ENCODE measurements at places on chromosomes 1 and 21.

GRCh38 chr1:163467289-163467688 is 145.5 kb downstream of the NUF2 start:
- DNase-seq, result no peak

DNA sequence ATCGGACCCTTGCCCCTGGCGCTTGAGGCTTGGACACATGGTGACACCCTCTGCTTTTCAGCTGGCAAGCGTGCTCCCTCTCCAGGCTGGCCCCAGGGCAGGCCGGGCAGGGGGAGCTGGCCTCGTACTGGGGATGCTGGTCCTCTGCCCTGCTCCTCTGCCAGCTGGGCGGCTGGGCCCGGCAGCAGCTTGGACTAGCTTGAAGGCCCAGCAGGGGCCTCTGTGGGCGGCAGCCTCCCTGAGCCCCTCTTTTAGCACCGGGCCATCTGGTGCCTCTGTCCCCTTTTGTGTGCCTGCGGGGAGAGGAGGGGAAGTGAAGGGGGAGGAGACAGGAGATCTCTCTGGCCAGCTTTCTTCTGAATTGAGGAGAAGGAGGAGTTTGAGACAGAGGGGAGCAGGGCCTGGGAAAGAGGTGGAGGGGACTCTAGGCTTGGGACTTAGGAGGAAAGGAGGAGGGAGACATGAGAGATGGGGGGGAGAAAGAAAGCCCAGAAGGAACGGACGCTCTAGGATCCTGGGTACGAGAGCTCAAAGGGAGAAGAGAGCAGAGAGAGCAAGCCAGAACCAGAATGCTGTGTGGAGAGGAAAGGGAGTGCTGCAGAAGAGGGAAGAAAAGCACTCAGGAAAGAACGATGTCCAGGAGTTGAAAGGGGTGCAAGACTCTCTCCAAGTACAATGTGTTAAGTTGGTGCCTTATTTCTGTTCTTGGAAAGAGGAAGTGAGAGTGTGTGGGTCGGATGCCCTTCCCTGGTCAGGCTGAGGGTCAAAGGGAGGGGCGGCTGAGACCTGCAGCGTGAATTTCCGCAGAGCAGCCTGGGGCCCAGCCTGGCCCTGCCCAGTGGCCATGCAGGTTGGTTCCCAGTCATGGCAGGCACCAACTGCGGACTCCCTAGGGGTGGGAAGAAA is 40.3 kb downstream of the IER5 start:
- no peak for DNase-seq

DNA sequence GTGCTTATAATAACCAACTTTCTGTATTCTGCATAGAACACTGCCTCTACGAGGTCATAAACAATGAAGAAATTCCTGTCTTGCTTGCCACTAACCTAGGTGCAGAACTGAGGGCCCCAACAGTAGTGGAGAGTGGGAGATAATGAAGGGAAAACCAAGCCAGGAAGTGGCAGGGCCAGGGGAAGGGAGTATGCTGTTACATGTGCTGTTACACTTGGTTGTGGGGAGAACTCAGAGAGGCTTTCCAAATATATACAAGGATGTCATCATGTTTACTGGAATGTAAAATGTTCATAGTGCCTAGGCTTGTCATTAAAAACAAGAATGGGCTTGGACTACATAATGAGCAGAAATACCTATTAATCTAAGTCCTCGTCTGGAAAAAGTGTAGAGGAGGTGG is 31.1 kb downstream of the NHLH2 start:
- DNase-seq, result no peak

DNA sequence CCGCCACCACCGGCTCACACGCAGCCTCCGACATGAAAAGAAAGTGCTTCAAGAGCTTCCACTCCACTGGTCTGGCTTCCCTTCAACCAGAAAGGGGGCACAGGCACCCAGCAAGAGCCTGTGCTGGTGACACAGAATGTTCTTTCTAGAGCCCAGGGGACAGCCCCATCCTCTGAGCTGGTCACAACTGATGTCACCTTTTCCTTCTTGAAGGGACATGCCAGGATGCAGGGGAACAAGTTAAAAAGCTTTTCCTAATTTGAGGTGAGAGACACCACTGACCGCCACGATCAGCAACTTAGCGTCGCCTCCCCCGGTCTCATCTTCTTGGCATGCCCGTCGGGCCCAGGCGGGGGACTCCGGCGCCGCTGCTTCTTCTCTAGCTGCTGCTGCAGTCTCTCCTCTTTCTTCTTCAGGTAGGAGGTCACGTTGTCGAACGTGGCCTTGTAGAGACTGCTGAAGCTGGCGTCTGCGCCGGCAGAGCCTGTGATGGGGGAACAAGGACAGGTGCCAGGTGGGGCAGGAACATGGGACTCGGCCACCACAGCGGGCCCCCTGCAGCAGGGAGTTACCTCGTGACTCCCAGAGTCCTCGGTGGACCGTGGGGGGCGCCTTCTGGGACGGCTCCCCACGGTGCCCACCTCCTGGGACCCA is 29.5 kb downstream of the WDR4 start:
- DNase-seq, result no peak

GRCh38 chr1:61247881-61248752 is 165.8 kb downstream of the NFIA start:
- DNase-seq, result no peak

GRCh38 chr1:23210963-23211362 is 6.3 kb downstream of the HTR1D start:
- no peak for DNase-seq

GRCh38 chr1:29259802-29260441 is 23.6 kb downstream of the PTPRU start:
- no peak for DNase-seq

DNA sequence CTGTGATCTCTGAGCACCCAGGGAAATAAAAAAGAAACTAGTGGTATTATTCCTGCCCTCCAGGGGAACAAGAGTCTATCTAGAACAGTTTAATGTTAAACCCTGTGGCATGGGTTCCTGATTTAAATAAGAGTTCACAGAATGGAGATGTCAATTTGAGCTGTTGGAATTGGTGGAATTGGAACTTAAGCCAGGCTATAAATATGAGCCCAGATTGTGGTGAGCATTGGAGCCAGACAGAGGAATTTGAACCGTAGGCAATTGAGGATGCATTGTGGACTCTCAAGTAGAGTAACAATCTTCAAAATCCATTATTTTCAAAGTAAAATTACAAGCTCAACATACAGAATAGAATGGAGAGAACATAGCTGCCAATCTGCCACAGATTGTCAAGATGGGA is 98.2 kb downstream of the NEK7 start:
- DNase-seq, result no peak

DNA sequence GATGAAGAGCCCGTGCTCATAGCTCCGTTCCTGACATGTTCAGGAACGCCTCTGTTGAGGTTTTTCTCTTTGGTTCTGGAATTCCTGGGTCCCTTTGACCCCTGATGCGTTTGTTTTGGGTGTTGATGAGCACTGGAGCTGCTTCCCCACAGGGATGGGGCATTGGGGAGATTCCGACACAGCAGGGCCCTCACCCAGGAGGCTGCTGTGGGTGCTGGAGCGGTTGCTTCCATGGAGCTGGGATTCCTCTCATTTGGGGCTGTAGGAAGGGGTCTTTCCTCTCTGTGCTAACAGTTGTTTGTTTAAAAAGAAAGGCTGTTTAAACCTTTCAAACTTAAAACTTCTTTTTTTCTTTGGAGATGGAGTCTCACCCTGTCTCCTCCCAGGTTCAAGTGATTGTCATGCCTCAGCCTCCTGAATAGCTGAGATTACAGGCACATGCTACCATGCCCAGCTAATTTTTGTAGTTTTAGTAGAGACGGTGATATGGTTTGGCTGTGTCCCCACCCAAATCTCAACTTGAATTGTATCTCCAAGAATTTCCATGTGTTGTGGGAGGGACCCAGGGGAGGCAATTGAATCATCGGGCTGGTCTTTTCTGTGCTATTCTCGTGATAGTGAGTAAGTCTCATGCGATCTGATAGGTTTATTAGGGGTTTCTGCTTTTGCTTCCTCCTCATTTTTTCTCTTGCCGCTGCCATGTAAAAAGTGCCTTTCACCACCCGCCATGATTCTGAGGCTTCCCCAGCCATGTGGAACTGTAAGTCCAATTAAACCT is 48.9 kb downstream of the SKI start:
- DNase-seq, result no peak

DNA sequence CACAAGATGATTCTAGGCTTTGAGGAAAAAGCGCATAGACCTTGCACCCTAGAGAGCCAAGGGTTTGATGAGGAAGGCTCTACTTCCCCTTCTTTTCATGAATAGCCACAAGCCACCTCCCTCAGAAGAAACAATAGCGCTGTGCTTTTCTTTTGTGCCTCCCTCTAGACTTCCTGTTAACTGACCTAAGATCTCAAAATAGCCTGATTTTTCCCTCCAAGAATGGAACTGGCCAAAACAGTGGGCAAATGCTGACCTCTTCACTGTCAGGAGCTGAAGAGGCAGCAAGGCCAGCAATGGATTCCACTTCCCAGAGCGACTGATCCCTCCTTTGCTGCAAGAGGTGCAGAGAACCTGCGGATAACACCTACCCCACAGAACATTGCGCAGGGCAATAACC is 362.8 kb downstream of the KCNH1 start:
- DNase-seq, result no peak

Measured in cortex of kidney (tissue), 1 donor.